ENCODE measurements at places on chromosomes 6 and 20.
A peak's percentile ranks its signal among the peaks of the same experiment; 100 is the strongest.

DNA sequence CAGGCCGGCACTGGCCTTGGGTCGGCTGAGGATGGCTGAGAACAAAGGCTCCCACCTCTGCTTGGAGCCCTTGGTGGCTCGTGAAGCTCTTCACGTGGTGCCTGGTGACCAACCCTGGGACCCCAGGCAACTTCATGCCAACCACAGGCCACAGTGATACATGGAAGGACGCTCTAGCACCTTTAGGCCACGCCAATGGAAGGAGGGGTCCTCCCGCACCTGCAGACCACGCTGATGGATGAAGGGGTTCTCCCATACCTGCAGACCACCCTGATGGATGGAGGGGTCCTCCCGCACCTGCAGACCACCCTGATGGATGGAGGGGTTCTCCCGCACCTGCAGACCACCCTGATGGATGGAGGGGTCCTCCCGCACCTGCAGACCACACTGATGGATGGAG is 62.5 kb downstream of the ERMARD start:
- no peak for DNase-seq

DNA sequence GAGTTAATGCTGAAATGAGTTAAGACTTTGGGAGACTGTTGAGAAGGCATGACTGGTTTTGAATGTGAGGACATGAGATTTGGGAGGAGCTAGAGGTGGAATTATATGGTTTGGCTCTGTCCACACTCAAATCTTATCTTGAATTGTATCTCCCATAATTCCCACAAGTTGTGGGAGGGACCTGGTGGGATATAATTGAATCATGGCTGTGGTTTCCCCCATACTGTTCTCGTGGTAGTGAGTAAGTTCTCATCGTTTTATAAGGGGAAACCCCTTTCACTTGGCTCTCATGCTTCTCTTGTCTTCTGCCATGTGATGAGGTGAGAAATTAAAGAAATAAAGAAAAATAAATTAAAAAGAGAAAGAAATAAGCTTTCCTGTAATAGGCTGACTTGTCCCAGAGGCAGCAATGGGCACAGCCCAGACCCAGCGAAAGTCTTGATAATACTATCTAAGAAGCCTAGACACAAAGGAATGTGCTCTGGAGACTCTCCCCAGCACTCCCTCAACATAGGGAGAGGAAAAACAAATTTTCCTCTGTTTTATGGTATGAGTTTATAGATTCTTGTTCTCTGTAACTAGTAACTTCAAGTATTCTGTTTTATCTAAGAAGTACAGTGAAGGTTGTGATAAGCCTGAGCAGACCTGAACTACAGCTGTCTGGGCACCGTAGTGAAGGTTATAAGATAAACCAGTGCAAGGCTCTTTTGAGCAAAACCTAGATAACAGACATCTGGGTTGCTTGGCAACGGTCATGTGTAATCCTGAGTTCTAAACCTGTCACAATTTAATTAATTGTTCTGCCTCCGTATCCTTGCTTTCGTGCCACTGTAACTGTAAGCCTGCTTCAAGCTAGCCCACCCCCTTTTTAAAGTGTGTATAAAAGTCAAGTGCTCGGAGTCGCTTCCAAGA is 88.9 kb upstream of the ECI2 start:
- DNase-seq = no peak

- peak; percentile 37 for DNase-seq
Measured at GRCh38 chr6:3732345-3733141, 19.0 kb downstream of the PXDC1 start.

DNA sequence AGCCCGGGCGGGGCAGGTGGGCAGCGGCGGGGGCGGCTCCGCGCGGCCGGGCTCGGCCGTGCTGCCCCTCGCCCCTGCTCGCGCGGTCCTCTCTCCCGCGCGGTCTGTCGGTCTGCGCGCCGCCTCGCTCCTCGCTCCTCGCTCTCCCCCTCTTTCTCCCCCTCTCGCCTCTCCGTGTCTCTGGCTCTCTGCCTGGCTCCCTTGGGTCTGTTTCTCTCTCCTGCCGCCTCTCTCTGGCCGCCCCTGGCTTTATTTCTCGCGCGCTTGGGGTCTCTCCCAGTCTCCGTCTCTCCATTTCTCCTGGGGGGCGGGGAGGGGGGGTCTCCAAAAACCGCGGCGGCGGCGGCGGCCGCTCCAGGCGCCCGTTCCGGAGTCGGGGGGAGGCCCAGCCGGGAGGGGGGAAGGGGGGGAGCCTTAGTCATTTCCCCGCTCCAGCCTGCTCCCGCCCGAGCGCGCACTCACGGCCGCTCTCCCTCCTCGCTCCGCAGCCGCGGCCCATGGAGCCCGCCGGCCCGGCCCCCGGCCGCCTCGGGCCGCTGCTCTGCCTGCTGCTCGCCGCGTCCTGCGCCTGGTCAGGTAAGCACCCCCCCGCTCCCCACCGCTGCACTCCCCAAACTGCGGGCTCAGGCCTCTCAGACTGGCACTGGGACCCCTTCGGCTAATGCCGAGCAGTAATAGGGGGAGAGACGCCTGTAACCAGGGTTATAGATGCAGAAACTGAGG is at the start of gene SIRPA:
SIRPA (plus strand) TSS at position 457 of the 723 bp plus-strand sequence; CDS start at position 498, 41 bp downstream.
- no peak for DNase-seq

GRCh38 chr20:51750037-51750769 is 18.0 kb downstream of the ATP9A start:
- no peak for DNase-seq

DNA sequence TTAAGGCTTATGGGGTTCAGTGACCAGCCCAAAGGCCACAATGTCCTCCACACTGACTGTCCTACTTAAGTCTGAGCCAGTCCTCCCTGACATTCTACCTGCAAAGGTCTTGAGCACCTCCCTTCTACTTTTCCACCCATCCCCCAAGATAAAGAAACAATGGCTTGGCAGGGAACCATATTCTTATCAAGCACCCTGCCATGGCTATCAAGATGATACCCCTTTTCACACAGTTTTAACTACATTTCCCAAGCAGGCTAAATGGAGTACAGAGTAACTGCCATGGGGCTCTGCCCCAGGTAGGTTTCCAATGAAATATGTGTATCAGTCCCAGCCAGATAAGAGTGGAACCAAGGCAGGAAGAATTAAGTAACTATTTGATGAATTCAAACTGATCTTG is 85.9 kb upstream of the MOCS1 start:
- no peak for DNase-seq

GRCh38 chr6:100763617-100764241 is 117.4 kb downstream of the ASCC3 start:
- no peak for DNase-seq

DNA sequence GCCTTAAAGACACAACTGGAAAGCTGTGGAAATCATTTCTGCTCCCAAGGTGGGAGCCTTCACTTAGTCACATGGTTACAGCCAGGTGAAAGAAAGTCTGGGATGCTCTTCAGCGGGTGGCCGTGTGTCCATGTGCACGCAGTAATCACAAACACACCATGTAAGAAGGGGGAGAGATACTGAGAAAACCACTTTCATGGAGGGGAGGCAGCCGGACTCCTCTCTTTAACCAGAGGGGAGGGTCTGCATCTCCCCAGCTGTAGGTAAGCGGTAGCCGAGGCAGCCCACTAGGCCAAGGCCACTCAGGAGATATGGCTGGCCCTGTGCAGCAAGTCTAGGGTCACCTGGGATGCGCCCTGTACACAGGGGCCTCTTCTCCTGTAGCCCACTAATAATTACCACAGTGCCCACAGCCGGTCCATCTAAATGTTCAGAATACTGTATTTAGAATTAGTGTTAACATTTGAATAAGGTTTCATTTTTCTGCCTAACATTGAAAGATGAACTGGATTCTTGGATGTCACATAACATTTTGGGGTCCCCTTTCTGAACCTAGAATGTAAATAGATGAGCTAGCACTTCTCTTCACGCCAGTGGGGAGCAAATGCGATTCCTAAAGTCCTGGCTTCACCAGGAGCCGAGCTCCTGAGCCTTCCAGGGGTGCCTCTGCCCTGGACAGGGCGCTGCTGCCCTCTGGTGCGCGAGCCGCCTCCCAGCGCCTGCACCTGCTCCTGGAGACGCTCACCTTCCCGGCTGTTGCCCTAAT is 15.9 kb downstream of the GPR31 start:
- DNase-seq = no peak

- DNase-seq = no peak
Measured at GRCh38 chr6:118844915-118845314, 49.0 kb upstream of the ASF1A start.

DNA sequence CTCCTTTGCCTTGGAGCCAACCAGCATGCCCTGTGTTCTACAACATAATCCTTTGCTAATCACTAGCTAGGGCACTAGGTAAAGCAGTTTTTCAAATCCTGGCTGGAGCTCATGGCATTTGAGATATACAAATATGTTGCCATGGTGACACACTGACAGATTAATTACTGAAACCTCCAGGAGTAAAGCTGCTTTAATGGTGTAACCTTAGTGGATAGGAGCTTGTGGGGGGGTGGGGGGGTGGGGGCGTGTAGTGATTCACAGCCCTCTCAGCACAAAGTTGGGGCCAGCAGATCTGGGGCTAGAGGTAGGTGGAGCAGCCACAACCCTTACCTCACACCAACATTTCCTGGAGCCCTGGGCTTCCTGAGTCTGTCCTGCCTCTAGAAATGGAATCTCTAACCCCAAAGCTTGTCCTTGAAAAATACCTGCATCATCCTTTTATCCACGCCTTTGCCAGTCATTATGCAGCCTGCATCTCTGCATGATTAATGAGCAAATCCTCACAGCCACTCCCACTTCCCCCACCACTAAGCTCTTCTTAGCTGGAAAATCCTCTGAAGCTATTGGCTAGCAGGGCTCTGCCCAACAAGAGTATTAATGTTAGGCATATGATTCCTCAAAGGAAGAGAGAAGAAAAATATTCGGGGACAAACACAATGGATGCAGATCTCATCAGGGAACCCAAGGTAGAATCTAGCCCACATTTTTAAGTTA is 84.5 kb upstream of the PRND start:
- DNase-seq = no peak

DNA sequence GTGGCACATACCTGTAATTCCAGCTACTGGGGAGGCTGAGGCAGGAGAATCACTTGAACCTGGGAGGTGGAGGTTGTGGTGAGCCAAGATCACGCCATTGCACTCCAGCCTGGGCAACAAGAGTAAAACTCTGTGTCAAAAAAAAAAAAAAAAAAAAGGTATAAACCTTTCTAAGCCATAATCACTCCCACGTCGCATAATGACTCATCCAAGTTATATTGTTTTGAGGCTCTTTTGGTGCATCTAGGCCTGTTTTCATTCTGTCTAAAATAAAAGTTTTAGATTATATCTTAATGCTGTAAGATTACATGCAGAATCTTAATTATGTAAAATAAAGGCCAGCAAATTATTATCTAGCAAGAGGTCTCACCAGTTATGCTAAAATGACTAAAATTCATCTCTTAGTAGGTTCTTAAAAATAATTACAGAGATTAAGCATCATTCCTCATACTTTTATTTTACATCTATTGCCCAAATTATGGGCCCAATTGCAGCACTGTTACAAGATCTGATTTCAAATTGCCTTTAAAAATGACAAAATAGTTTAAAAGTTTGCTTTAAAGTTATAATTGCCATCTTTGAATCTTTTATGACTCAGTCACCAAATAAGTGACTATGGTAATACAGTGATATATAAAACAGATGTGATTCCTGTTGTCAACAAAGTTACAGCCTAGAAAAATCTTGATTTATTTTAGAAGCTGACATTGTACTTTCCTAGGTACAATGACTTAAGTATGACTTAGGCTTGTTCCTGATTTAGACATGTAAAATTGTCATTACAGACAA is 10.4 kb upstream of the SUMO4 start:
- DNase-seq = no peak

- DNase-seq = no peak
Measured at GRCh38 chr6:2977799-2978590, 6.6 kb upstream of the SERPINB6 start.

DNA sequence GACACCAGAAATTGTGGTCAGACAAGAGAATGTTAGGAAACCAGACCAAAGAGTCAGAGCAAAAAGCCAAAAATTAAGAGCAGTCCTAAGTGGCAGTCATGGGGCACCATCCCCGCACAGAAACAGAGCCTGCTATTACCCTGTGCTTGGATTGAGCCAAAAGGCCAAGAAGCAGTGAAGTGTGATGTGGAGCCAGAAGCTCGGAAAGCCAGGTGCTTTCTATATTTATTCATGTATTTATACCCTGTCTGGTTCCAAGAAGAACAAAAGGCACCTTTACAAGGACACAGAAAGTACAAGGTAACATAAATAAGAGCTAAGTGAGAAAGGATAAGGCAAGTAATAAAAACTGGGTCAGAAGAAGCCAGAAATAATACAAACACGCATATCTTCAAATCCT is 336.2 kb upstream of the CNR1 start:
- DNase-seq = no peak

- DNase-seq = no peak
Measured at GRCh38 chr6:124947971-124948451, 14.2 kb upstream of the RNF217 start.

GRCh38 chr6:2842139-2842552 is 483 bp upstream of the SERPINB1 start:
- DNase-seq = no peak

DNA sequence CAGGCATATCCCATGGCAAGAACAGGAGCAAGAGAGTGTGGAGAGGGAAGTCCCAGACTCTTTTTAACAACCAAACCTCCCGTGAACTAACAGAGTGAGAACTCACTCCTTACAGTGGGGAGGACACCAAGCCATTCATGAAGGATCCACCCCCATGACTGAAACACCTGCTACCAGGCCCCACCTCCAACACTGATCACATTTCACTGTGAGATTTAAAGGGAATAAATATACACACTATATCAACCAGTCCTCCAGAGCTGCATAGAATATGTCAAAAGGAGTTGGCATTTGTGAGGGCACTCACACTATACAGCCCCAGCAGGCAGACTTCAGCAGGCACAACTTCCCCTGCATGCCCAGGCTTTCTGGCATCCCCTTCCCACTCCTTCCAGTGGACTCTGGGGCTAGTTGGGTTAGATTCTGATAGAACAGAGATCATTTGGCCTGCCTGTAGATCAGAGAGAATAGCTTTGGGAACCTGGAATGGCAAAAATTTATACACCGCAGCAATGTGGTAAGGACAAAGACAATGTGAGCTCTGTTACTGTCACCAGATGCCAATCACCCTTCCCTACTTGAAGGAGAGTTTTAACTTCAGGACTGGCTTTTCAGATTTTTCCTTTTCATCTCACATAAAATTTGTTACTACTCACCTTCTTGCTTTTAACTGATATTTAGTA is 25.2 kb upstream of the TENT5A start:
- DNase-seq = no peak

DNA sequence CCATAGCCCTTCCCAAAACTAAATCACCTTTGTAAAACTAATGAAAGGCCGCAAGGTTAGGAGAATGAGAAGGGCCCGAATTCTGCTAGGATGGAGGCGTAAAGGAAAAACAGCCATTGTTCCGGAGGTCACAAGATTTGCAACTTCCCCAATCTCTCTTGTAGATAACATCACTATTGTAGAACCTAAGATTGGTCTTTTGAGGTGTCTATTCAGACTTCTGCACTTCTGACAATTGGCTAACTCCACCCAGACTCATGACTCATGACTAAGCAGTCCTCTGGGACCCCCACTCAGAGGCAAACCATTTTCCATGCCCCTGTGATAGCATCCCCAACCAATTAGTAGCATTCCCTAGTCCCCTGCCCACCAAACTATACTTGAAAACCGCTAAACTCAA is 210.5 kb upstream of the SHLD1 start:
- no peak for DNase-seq

GRCh38 chr6:63502156-63502555 is 70.1 kb upstream of the LOC128125822 start:
- DNase-seq = no peak

GRCh38 chr6:25623065-25623464 is 28.9 kb upstream of the SCGN start:
- DNase-seq = no peak

- no peak for DNase-seq
Measured at GRCh38 chr20:44748005-44748370, 2.3 kb downstream of the KCNK15 start.

- DNase-seq = no peak
Measured at GRCh38 chr20:50528804-50529351, 18.7 kb downstream of the PTPN1 start.

Measured in activated CD4-positive, CD25-positive, alpha-beta regulatory T cell treated with anti-CD3 and anti-CD28 coated beads, Interleukin-2, amount 50 U/mL, for 16 hours (primary cell).